ENCODE measurements at places on chromosomes 11 and 22.

DNA sequence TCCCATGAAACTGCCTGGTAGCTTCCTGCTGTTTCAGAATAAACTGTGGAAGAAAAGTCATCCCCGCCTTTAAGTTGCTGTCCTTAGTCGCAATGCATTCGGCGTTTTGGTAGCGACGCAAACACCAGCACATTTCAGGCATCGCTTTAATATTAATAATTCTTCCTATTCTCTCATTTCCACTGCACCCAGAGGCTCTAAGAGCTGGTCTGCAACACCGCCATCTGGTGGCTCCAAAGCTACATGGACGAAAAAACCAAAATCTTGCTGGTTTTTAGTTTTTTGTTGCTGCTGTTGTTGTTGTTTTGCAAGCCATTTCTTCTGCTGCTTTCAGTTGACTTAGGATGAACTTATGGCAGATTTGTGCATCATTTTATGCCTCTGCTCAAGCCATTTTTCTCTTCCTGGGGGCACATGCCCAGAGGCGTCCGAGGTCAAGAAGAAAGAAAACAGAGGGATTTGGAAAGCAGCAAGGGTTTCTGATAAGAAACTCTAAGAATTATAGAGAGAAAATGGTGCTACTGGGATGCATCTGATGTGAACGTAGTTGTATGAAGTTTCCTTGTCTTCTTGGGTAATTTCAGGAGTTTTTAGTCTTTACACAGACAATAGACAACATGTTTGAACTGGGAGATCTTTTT is 345.4 kb upstream of the KIRREL3 start:
- DNase-seq, result no peak

DNA sequence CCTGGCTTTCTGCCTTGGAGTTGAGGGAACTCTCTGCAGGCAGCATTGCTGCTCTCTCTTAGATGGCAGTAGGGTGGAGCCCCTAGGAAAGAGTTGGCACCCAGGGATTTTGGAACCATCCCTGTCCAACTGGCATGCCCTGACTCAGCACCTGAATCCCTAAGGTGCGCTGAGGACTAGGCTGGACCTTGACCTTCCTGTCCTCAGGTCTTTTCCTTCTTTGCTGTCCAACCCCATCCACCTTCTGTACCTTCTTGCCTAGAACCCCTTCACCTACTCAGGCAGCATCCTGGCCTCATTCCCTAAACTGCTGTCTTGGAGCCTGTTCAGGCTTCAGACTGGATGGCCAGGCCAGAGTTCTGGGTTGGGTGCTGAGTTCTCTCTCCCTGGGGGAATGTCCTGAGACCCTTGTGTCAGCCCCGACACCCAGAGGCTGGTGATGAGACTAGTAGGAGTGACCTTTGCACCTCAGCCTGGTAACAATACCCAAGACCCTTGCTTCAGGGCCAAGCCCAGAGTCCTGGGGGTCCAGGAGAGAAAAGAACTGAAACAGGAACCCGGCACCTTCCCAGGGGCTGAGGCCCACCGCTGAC is 2.5 kb upstream of the POLD4 start:
- no peak for DNase-seq

DNA sequence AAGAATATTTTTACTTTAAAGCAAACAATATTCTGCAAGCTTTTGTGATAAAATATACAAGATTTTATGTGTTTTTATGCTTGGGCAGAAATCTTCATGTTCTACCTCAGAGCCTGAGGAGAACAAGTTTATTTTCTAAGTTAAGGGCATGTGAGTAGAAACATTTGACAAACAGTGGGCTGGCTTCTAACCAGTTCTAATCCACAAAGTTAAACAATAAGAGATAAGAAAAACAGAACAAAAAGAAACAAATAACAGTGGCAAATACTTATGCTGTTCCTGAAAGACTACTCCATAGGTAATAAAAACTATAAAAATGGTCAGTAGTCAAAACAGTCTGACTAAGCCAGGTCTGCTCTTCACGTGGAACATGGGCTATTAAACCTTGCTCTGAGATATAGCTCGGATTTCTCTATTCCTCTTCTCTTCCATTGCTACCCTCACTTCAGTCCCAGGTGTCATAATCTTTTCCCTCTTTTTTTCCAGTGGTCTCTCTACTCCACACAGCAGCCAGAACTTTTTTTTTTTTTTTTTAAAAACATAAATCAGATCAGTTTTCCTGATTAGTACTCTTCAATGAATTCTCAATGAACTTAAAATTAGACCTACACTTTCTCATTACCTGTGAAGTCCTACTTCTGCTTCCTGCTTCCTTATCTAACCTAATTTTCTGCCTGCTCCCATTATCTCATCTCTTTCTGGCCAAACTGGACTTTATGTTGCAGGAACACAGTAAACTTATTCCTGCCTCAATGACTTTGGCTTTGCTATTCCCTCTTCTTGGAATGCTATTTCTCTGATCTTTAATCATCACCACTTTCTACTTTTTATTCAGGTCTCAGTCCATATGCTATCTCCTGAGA is 671.1 kb upstream of the CCDC90B start:
- no peak for DNase-seq

DNA sequence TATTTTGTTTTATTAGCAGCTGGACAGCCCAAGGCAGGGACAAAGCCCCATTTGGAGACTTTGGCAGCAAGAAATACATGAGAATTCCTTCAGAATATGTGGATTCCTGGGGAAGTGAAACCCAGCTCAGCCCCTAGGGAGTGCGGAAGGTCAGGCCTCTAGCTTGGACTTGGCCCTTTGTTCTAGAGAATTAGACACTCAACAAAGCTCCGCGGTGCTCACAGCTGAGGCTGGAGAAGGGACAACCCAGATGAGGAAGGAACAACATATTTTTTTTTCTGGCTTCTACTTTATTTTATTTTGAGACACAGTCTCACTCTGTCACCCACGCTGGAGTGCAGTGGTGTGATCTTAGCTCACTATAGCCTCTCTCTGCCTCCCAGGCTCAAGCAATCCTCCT is 44.7 kb upstream of the SEPTIN5 start:
- DNase-seq, result no peak

GRCh38 chr11:97332271-97332670 is 942.5 kb downstream of the JRKL start:
- DNase-seq, result no peak

DNA sequence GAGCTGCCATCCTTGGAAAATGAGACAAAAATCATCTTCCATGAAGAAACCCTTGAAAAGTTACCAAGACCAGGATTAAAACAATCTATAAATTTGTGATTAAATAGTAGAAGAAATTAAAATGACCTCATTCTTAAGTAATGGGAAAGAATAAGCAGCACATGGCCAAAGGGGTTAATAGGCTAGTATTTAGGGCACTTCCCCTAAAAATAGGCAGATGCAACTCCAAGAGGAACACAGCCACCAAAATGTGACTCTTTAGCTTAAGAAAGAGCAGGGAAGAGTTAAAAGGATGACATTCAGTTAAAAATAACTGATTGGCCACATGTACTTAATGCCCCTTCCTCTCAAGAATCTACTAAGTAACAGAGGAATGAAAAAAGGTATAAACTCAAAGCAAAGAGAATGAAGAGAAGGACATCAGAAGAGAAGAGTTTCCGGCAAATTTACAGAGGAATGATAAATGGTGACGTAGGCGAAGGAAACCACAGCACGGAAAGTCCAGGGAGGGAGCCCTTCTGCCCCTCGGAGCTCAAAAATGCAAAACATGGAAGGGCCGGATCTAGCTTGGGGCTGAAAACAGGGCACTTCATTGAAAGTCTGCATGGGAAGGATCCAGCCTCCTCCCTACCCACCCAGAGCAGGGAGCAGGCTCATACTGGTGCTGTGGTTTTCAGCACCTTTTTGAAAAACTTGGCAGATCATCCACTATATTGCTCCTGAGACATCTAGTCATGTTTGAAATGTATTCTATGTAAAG is 17.8 kb downstream of the SCUBE2 start:
- no peak for DNase-seq

GRCh38 chr11:33551051-33551450 is 149.6 kb downstream of the C11orf91 start:
- DNase-seq, result no peak

DNA sequence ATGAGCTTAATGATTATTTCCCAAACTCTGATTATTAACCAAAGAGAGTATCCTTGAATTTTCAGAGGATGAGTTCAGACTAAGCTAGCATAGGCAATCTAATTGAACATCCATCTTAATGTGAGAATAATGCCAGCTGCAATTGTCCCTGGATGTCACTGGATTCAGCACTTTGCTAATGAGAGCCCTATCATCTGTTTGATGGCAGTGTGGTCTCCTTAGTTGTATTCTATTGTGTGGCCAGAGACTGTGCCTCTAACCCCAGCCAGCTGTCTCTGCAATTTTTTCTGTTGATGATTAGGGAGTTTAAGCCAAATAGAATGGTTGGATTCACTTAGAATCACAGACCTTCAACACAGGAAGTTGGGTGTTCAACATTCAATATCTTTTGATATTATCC is 1249.5 kb downstream of the FAM181B start:
- DNase-seq, result no peak

DNA sequence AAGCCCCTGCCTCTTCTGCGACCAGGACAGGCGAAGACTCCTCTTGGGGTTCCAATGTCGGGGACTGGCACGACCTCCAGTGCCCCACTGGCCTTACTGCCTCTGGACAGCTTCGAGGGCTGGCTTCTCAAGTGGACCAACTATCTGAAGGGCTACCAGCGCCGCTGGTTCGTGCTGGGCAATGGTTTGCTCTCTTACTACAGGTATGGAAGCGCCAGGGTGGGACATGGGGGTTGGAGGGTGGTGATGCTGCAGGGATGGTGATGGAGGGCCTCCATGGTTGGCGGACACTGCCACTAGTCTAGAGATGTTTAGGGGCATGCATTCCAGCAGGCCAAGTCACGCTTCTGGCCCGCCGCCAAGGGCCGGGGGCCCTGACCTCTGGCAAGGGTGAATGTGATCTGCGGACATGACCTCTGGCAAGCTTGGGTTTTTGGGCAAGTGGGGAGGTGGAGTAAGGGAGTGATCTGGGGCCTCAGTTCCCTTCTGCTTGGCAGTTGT is 727 bp downstream of the OSBP2 start:
- no peak for DNase-seq

DNA sequence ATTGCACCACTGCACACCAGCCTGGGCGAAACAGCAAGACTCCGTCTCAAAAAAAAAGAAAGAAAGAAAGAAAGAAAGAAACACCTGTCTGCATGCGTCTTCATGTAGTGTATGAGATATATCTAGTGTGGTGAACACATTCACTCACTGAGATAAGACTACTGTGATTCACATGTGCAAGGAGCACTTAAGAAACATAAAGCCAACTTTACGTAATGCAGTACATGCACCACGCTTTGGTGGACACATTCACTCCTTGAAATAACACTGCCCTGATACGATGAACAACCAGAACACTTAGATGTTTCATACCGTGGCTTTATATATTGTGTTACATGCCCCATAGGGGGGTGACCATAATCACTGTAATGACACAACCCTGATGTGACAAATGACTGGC is 96.0 kb downstream of the MICAL3 start:
- DNase-seq, result no peak

DNA sequence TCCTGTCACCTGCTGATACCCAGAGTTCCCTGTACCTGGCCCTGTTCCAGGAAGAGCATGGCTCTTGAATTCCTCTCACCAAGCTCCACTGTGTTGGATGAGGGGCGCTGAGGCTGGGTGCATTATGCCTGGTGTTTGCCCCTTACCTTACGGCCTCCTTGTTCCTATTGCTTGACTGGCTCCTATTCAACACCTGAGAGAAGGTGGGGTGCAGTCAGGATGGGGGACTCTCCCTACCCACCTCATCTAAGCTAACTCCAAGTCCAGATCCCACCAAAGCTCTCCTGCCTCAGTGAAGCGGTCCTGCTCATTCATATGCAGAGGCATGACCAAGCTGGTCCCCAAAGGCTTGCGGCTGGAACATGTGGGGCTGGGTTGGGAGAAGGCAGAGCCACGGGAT is 35.8 kb upstream of the RIC3 start:
- DNase-seq, result no peak

- peak; percentile 27 for DNase-seq
These were observed 99.4 kb upstream of the BLID start for GRCh38 chr11:122215244-122215992.

GRCh38 chr11:13260201-13260962 is 17.2 kb upstream of the BMAL1 start:
- DNase-seq, result no peak

- DNase-seq, result no peak
These were observed 91.8 kb upstream of the LDLRAD3 start for GRCh38 chr11:35852056-35852455.
